Globus pallidus (tissue), 1 donor: ENCODE measurements at places on chromosomes 1 and 21.
A peak's percentile ranks its signal among the peaks of the same experiment; 100 is the strongest.

GRCh38 chr21:25772686-25773085 lies 37.9 kb downstream of the GABPA start:
- no peak for DNase-seq

- no peak for DNase-seq
Observed at GRCh38 chr1:36391271-36391670, 5.5 kb upstream of the STK40 start.

GRCh38 chr1:179785728-179786127 lies 42.6 kb downstream of the FAM163A start:
- DNase-seq: no peak

- peak; percentile 65 for DNase-seq
Observed at GRCh38 chr1:84442256-84442655, 36.8 kb upstream of the RPF1 start.

GRCh38 chr1:37540036-37540785 lies 13.9 kb downstream of the SNIP1 start:
- DNase-seq: no peak

DNA sequence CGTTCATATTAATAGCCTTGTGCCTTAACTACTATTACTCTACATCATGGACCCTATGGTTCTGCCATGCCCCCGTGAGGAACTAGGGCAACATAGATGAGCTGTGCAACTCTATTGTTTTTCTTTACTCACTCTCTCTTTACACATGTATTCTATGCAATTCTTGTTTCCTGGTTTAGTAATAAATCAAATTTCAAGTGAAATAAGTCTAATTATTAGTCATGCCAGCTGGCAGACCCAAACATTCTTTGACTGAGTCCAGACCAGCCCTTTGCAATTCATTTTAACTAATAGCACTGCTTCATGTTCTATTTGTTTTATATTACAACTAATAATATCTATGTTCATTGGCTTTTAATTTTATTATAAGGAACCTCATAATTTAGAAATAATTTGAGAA lies 789.3 kb upstream of the ADAMTS5 start:
- no peak for DNase-seq

DNA sequence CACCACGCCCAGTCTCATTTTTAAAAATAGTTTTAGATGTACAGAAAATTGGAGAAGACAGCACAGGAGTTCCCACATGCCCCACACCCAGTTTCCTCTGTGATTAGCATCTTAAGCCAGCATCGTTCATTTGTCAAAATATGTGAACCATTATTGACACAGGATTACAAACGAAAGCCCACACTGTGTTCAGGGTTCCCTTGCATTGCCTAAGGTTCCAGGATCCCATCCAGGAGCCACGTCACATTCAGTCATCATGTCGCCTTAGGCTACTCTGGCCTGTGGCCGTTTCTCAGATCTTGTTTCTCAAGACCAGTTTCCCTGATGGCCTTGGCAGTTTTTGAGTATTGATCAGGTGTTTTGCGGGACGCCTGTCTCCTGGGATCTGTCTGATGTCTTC lies 34.7 kb upstream of the TNFRSF1B start:
- no peak for DNase-seq

- peak; percentile 81 for DNase-seq
Observed at GRCh38 chr21:16533692-16534407, 804.1 kb downstream of the USP25 start.

GRCh38 chr1:43942411-43942810 lies 4.3 kb upstream of the IPO13 start:
- no peak for DNase-seq

DNA sequence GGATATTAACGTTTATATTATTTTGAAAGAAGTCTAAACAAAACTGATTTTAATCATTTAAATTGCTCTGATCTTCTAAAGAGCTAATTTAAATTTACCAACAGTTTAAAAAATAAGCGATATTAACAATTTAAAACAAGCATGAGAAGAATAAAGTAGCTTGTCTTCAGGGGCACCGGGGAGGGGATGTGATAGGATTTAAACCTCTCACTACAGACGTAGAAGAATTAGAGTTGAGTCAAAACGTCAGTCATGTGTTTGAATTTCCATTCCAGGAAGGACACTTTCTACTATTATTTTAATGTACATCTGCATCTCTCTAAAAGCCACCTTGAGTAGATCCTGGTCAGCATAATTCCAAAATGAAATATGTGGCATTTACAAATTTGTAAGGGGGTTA lies 58.2 kb upstream of the TPTE start:
- DNase-seq: no peak

DNA sequence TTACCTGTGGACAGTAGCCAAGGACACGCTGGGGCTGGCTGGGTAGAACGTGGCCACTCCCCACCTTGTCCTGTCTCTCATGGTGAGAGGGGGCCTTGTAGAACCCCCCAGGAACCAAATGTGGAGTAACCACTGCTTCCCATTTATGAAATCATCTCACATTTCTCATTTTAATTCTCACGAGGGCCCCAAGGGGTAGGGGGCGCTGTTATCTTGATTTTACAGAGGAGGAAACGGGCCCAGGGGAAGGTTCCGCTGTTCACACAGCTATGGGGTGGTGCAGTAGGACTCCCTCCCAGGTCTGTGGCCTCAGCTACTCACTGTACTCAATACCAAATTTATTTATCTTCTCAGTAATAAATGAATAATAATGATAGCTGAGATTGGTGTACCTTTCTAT lies 5.5 kb downstream of the SMPDL3B start:
- peak; percentile 34 for DNase-seq

DNA sequence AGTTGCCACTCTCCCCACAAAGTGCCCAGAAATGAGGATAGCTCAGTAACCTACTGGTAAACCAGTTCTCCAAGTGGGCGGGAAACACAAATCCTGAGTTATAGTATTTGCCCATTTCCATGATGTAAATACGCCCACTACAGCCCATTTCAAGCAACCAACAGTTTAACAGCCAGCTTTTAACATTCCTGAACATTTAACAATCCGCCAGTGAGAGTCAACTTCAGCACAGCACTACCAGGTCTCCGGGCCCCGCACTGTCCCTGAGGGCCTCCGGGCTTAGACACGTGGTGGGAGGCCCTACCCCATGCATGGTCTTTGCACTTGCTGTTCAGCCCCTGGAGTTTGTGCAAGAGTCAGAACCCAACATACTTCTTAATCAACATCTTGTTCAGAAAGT lies 132.0 kb upstream of the CTTNBP2NL start:
- DNase-seq: no peak

GRCh38 chr1:52825868-52826267 lies 16.7 kb upstream of the ZYG11A start:
- DNase-seq: no peak

GRCh38 chr1:119816407-119816806 lies 5.1 kb upstream of the REG4 start:
- no peak for DNase-seq

DNA sequence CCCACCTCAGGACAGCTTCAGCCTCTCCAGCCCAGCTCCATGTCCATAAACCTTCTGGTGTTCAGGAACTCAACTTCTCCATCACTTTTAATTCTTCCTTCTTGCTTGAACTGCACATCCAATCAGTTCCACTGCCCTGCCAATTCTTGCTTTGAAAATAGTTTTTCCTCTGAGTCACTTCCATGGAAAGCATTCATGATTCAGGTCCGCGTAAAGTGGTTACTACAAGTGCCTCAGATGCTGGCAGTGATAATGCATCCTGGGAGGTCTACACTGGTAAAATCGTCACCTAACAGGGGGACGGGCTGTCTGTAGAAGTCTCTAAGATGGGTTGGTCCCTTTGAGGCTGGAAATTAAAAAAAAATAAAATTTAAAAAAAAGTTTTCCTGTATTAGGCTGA lies 25.9 kb upstream of the RCAN1 start:
- DNase-seq: no peak

- DNase-seq: no peak
Observed at GRCh38 chr1:7185721-7186120, 400.5 kb downstream of the CAMTA1 start.

- no peak for DNase-seq
Observed at GRCh38 chr1:220012259-220012658, 34.0 kb downstream of the EPRS1 start.

DNA sequence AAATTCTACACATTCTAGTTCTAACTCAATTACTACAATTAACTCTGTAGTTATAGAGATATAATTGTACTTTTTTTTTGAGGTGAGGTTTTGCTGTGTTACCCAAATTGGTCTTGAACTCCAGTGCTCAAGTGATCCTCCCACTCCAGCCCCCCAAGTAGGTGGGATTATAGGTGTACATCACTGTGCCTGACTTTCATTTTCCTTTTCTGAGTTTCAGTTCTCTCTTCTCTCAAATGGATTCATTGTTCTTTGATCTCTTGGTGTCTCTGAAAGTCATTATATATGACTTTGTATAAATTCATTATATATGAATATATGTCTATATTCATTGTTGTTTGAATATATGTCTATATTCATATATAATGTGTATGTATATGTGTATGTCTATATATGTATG lies 74.0 kb upstream of the GALNT2 start:
- DNase-seq: no peak

- DNase-seq: no peak
Observed at GRCh38 chr1:93000291-93000690, 39.0 kb upstream of the DIPK1A start.

DNA sequence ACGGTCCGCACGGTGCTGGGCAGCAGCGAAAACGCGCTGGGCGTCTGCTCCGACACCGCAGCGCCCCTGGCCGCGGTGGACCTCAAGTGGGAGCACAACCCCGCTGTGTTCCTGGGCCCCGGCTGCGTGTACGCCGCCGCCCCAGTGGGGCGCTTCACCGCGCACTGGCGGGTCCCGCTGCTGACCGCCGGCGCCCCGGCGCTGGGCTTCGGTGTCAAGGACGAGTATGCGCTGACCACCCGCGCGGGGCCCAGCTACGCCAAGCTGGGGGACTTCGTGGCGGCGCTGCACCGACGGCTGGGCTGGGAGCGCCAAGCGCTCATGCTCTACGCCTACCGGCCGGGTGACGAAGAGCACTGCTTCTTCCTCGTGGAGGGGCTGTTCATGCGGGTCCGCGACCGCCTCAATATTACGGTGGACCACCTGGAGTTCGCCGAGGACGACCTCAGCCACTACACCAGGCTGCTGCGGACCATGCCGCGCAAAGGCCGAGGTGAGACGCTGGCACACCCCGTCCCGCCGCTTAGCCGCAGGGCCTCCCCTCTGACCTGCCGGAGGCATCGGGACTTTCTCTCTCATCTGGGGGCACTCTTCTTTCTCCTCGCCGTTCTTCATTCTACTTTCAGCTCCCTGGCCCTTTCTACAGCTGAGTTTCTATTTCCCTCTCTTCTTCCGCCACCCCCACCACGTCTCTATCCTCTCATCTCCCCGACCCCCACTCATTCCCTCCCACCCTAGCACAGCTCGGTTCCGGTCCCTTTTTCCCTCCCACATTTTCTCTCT lies 1.0 kb downstream of the NPR1 start:
- no peak for DNase-seq

- no peak for DNase-seq
Observed at GRCh38 chr1:56284928-56285327, 294.4 kb downstream of the PLPP3 start.

GRCh38 chr1:42815941-42816584 lies 859 bp upstream of the ERMAP start:
- no peak for DNase-seq

- DNase-seq: no peak
Observed at GRCh38 chr1:89459081-89459480, 65.5 kb upstream of the LRRC8B start.

GRCh38 chr1:15391366-15391765 lies 18.3 kb upstream of the EFHD2 start:
- DNase-seq: no peak

DNA sequence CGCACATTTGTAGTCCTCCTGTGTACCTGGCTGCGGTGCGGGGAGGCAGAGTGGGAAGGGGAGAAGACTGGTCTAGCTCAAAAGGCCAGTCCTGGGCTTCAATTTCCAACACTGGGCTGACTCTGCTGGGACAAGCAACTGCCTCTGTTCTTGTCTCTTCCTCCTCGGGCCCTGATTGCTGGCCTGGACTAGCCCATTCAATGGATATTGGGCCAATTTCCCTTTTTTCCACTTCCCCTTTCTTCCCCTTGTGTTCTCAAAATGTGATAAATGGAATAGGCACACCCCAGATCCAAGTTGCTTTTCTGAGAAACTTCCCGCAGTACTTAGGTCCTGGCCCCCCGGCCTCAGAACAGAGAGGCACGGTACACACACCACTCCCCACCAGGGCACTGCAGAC lies 48.2 kb downstream of the SPSB1 start:
- DNase-seq: no peak

- DNase-seq: no peak
Observed at GRCh38 chr21:46078322-46078977, 19.5 kb upstream of the COL6A2 start.

DNA sequence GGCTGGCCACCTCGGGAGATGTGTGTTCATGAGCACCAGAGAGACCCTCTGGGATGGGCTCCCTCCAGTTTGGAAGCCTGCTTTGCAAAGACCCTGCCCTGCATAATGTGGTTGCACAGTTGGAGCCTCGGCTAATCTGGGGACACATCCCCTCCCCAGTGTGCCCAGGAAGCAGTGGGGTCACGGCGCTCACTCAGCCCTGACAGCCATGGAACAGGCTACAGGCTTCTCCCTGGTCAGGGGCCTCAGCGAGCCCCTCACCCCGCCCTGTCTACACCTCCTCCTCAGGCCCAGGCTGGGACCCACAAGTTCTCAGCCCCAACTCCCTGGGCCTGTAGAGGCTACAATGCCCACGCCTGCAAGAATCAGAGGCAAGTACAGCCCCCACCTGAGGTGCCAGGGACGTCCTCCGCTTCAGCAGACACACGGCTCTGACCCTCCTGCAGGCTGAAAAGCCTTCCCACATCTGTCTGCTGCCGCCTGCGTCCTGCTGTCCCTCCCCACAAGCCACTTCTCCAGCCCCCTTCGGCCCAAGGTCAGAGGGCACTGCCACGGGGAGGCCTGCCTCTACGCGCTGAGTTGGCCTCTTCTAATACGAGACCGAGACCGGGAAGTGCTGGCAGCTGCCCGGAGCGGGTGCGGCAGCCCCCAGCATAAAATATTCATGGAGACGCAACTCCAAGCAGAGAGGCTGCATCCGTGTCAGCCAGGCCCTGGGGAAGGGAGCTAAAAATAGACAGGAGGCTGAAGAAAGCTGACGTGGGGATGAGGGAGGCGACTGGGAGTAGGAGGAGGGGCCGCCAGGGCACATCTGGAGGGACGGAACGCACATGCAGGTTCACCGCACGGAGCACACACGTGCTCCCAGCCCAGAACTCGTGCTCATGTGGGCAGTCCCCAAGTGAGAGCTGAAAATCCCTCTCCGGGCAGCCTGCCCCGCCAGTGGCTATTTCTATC lies 15.2 kb upstream of the GPR153 start:
- no peak for DNase-seq

DNA sequence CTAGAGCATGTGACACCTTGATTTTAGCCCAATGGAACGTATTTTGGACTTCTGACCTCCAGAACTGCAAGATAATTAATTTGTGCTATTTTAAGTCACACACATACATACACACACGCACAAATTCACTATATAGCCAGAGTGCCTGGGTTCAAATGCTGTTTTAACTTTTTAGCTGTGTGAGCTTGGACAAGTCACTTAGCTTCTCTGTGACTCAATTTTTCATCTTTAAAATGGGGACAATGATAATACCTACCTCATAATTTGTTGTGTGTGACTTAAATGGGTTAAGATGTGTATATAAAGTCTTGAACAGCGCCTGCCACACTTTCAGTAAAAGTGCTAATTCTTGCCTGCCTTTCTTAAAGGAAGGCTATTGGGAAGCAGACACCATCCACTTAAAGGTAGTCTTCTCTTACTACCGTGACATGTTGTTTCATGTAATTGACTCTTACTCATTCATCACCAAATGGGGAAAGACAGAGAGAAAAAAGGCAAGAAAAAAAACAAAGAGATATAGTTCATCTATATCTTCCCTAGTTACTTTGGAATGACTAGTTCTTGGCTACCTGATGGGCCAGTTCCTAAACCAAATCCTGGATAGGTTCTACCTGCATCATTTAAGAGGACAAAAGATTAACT lies 56.3 kb downstream of the SLC30A7 start:
- no peak for DNase-seq
